Stimulated activated CD8-positive, alpha-beta memory T cell treated with anti-CD3 and anti-CD28 coated beads, Interleukin-4, amount 100 ng/mL, for 1 hour (primary cell): ENCODE measurements at places on chromosomes 4 and X.

DNA sequence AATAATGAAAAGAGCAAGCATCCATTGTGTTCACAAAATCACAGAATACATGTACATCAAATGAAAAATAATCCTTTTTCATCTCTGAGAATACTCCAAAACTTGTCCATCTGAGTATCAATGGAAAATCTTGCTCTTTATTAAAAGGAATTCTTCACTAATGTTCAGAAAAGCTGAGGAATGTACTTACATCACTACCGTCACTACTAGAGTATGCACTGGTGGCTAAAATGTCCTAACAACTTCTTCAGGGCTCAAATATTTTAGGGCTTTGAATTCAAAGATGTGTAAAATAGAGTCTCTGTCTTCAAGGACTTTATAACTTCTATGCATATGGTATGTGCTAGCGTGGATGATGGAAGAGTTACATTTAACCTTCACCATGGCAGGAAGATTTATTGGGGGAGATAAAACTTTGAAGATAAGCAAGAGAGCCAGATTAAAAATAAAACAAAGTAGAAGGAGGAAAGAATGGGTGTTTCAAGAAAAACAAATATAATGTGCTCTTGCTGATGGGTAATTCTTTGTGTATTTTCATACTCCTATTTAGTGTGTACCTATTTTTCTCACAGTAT is 55.1 kb downstream of the DMD start:
- no peak for DNase-seq

- no peak for DNase-seq
Observed at GRCh38 chr4:34766935-34767334, 1477.4 kb downstream of the ARAP2 start.

DNA sequence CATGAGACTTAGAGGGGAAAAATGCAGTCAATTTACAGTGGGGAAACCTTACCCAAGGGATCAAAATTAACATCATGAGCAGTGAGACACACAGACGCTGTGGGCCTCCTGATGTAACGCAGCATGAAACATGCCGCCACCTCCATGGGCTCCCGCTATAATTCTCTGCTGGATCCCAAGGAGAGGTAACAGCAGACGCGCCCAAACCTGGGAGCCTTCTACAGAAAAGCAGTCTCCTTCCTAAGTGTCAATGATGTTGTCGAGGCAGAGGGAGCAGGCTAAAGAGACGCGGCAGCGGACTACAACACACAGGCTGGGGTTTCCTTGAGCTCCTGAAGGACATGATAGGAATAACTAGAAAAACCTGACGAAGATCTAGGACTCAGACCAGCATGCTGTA is 142.3 kb downstream of the AFAP1 start:
- DNase-seq = no peak

DNA sequence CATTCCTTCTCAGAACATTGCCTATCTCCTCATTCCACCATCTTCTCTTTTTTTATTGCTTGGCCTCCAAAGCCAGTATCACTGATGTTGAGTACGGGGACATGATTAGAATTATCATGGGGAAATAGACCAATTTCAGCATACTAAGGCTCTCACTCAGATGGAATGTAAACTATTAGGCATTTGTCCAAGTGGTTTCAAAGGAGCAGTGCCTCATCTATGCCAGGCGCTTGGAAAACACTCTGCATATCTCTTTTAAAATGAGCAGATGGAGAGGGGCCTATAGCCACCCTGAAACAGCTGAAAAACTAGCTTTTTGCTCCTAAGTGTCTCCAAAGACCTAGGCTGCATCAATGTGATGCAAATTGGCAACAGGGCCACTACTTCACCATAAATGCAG is 150.8 kb upstream of the DIPK2B start:
- DNase-seq = no peak

DNA sequence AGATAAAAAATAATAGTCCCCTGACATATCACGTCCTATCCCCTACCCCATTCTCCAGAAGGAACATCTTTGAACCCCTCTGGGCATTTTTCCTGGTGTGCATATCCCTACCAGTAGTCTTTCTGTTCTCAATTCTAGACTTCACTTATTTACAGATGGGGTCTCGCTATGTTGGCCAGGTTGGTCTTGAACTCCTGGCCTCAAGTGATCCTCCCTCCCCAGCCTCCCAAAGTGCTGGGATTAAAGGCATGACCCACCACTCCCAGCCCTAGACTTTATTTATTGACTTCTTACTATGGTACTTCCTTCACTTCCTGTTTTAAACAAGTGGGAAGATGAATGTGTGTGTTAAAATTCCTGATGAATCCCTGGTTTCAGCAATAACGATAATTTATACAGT is 612 bp upstream of the RRAGB start:
- no peak for DNase-seq

DNA sequence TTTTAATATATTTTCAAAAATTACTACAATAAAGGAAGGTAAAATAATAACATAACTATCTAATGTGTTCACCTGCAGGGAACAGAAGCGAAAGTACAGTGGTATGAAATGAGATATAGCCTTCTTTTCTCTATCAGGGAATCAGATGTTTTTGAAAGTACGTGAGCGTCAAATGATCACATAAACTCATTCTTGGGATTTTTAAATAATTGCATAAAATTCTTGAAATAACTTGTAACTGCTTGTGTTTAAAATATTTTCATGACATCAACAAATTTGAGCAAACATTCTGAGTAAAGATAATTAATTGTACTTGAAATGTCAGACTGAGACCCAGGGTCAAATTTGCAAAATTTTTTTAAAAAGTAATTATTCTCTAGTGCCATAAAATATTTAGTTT is 193.5 kb upstream of the NEIL3 start:
- no peak for DNase-seq
